ENCODE measurements at places on chromosomes 7 and 10.

DNA sequence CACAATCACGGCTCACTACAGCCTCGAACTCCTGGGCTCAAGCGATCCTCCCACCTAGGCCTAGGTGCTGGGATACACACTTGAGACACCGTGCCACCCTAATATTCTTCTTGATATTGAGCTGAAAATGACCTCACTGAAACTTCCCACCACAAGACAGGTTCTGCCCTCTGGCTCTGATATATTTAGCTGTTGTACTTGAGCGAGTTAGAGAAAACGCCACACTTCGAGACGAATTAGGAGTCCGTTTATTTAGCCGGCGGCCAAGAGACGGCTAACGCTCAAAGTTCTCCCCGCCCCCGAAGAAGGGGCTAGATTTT lies 17.9 kb downstream of the ZC3HAV1 start:
- no peak for DNase-seq

- DNase-seq = no peak
Measured at GRCh38 chr7:128961030-128961659, 23.4 kb downstream of the IRF5 start.

DNA sequence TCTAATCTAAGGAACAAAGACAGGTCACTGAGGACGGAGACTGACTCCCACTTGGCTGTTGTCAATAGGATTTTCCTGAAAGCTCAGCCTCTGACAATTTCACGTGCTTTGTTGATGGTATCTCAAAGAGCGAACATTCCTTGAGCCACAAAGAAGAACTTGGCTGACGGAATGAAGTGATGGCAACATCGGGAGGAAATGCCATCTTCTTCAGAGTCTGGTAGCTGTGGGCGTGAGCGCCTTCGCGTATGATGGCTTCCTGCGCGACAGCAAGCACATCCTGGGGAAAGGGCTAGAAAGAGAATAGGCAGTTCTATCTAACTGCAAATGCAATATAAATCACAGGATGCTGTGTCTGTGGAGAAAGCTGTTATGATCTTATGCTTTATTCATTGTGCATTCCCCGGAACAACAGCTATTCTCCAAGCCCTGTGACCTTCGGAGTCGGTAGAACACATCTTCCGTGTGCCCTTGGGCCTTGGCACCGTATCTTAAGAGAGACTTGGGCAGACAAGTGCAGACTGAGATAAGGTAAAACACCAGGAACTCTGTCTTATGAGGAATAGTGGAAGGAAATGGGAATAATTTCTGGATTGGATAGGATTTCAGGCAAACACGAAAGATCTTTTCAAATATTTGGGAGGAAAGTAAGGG lies 19.6 kb upstream of the GTPBP4 start:
- DNase-seq = no peak

- DNase-seq = no peak
Measured at GRCh38 chr10:49037187-49037586, 78.1 kb downstream of the VSTM4 start.

DNA sequence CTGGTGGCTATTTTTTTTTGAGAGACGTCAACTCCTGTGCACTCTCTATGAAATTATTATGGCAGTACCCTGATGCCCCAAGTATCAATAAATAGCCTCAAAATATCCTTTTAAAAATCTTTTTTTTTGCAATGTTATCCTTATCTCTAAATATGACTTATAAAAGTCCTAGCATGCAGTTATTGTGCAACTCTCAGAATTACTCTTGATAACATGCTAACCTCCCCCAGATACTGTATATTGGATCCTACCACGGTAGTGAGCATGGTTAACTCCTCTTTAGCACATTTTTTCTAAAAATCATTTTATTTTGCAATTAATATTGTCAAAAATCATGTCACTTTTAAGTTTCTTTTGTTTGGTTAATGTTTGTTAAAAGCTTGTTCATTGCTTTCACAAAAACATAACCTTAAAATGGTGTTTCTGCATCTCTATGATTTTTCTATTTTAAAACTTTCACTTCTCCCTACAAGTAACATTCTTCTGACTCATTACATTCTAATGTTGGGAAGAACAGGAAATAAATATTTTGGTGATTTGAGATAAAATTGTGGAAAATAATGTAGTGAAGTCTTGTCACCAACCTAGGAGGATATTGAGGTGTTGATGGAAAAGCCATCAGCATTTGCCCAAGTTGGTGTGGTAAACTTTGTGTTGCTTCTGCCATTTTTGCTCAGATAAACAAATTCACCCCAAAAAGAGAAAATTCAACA lies 42.1 kb upstream of the ADRA2A start:
- no peak for DNase-seq

DNA sequence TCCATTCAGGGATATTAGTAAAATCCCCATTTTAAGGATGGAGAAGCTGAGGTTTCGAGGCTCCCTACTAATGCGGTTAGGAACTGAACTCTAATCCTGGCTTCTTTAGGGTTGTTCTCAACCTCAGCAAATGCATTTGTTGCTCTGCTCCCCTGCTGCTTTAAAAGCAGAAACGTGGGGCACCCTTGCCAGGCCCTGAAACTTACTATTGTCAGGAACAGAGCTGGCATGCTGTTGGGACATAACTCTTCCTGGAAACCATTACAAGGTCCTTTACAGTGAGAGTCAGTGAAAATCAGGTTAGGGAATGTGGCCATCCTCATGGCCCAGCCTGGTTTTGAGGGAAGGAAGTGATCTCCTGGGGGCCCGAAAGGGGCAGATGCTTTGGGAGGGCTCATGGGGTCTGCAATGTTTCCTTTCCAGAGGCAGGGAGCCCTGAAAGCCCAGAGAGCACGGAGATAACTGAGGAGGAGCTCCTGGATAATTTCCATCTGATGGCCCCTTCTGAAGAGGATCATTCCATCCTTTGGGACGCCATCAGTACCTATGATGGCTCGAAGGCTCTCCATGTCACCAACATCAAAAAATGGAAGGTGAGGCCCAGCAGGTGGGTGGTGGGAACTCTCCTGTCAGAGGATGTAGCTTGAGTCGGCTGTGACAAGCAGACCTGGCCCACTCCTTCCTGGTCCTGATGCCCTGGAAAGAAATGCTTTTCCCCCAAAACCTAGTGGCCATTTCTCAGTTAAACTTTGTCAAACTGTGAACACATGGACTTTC lies 2.0 kb downstream of the IGFBP1 start:
- DNase-seq = no peak

- no peak for DNase-seq
Measured at GRCh38 chr7:48621076-48621475, 303.3 kb upstream of the CDC14C start.

DNA sequence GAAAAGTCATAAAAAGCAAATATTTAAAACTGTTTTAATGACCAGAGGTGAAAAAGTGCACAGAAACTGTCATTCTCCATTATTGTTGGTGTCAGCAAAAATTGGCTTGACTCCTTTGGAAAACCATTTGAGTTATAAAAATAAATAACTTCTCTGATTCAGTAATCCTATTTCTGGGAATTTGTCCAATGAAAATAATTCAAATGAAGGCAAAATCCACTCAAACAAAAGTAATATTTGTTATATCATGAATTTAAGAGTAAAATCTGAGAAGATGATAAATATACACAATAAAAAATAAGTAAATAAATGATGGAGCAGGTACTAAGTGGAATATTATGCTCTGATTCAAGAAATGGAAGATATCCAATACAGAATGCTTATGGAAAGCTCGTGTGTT lies 326.6 kb upstream of the KLF6 start:
- no peak for DNase-seq

DNA sequence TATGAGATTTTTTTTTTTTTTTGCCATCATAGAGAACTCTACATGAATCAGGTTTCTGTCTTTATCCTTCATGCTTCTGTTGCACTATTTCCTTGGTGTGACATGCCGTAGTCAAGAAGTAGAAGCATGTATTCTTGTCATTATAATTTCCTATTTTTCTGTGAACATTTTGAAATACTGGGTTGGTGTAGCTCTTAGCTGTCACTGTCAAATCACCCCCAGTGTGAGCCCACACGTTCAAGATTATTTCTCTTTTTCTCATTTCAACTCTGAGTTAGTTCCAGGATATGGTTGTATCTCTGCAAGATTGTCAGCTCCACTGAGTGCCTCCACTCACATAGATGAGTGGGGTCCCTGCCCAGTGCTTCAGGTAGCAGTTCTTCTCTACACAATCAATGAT lies 209.5 kb downstream of the NRG3 start:
- DNase-seq = no peak

GRCh38 chr10:128568990-128569945 lies 443.0 kb upstream of the MKI67 start:
- DNase-seq = no peak
